ENCODE measurements at places on chromosomes 2 and 18.

DNA sequence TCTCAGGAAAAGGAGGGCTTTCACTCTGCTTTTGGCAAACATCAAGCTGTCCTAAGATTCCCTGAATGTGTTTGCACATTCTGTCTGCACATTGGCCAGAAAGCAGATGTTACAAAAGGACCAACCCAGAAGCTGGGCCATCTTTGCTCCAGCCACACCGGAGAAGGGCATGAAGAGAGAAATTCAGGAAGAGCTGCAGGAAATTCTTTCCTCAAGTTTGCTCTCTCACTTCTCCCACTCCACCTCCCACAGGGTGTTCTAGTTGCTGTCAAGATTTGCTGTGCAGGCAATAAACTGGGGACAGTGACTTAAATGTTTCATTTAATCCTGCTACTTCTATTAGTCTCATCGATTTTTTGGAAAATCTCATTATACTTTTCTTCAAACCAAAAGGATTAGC, 137.7 kb upstream of the UNC80 start:
- no peak for DNase-seq

DNA sequence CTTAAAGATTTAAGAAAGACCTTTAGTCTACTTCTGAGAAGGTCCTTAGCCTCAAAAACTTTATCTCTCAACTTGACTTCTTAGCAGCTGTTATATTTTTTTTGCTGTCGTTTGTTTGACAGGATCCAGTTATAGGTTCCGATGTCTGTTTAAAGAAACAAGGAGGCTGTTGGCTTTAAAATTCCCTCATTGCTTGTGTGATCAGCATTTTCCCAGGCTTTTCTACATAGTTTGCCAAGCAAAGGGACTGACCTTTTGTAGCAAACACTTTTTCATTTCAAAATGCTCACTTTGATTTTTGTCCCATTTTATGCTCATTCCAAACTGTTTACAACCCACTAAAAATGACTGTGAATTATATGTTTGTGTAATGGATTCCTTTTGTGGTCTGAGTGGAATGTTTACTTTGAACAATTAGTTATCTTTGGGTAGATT, 394.9 kb downstream of the ARHGAP15 start:
- DNase-seq = no peak

- DNase-seq = no peak
Observed at GRCh38 chr2:226410247-226410835, 389.3 kb downstream of the IRS1 start.

DNA sequence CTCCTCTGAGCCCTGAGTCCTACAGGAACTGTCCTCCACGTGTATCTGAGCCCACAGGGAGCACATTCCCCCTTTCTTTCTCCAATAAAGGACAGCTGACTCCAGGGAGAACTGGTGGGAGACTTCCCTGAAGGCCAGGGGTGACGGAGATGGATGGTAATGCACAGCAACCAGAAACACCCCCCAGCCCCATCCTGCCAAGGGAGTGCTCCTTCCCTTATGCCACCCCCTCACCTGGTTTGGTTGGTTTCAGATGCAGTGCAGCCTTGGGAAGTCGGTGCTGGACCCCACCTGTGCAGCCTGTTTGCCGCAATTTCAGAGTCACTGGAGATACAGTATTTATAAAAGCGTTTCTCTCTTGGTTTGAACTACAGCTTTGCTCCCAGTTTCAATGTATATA, 24.0 kb downstream of the GPR55 start:
- no peak for DNase-seq

DNA sequence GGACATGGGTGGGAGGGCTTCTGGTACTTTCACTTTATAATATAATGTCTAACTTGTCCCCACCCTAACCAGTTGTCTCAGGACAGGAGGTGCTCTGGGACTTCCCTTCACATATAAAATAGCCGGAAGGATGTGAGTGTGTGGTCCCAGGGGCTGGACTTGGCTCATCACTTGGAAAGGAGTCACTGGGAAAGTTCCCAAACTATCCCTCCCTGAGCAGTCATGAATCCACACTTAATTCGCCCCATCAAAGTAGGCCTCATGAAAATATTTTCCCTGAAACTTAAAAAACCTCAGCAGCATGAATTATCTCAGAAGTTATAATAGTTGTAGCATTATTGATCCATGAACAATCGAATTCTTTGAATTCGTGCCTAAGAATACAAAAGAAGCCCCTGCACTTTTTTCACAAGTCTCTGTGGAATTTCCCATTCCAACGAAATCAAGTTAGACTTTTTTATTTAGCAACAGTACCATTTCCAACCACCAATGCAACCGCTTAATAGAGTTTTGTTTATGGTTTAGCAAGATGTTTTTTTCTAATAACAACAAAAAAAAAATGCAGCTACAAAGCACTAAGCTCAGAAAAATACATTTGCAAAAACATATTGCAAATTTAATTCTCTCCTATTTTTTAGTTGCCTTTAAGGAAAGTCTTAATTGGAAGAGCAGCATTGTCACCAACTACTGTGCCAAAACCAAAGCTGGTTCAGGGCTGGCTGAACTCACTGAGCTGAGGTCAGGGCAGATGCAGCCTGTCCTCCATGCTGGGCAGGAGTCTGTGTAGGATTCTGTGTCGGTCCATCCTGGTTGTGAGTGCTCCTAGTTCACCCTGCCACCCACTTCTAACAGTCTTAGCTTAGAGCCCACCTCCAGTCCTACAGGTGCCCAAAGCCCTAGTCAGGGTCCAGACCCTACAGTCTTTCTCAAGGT, 68.8 kb upstream of the SPTBN1 start:
- peak; percentile 74 for DNase-seq

DNA sequence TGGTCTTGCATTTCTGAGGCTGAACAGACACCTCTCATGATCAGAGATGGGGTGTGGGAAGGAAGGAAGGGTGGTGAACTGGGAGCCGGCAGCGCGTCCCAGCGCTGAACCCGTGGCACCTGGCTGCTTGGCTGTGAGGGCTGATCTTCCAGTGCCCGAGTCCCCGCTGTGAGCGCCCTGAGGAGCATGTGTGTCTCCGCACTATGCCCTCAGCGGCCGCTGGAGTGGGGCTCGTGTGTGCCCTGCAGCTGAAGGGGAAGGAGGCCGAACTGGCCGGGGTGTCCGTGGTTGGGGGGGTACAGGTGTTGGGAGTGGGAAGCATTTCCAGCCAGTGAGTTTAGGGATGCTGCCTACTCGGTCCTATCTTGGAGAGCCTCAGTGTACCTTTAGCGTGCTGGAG, 82.2 kb downstream of the LDLRAD4 start:
- no peak for DNase-seq

GRCh38 chr2:105104208-105104731, 66.4 kb downstream of the MRPS9 start:
- no peak for DNase-seq

GRCh38 chr2:64543008-64543697, 19.0 kb downstream of the AFTPH start:
- DNase-seq = no peak

DNA sequence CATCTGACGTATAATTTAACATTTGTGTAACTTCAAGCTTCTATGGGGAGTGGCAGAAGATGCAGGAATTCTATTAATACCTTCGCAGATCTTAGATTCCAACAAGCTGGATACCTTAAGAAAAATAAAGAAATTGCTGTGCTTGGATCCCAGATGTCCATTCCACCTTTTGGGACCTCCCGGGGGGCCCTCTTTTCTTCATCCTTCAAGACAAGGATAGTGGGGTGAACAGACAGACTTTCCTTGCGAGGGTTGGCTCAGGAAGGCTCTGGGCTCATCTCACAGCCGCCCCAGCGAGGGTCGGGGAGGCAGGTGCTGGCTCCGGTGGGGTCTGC, 509 bp upstream of the RNF144A start:
- no peak for DNase-seq

DNA sequence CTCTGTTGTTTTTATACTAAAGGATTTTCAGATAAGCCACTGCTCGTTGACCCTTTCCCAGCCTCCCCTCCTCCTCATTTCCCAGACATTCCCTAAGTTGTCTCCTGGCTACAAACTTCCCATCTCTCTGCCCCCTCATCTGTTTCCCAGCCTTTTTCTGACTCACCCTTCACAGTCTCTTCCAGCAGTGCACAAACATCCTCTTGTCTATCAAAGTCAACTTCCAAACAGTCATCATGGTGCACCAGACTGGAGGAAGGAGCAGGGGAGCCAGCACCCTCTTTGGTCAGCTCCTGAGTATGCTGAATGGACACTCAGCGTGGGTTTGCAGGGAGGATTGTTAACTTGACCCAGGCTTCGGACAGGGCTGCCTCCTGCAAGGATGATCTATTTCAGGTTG, 26.6 kb upstream of the SPRED2 start:
- DNase-seq = no peak

GRCh38 chr2:104840893-104841585, 12.9 kb upstream of the POU3F3 start:
- no peak for DNase-seq

- DNase-seq = no peak
Observed at GRCh38 chr2:200681697-200682096, 95.9 kb downstream of the AOX1 start.

- DNase-seq = no peak
Observed at GRCh38 chr2:135701442-135701841, 40.2 kb upstream of the UBXN4 start.

GRCh38 chr2:159211447-159212396, 74.8 kb downstream of the WDSUB1 start:
- DNase-seq = no peak

DNA sequence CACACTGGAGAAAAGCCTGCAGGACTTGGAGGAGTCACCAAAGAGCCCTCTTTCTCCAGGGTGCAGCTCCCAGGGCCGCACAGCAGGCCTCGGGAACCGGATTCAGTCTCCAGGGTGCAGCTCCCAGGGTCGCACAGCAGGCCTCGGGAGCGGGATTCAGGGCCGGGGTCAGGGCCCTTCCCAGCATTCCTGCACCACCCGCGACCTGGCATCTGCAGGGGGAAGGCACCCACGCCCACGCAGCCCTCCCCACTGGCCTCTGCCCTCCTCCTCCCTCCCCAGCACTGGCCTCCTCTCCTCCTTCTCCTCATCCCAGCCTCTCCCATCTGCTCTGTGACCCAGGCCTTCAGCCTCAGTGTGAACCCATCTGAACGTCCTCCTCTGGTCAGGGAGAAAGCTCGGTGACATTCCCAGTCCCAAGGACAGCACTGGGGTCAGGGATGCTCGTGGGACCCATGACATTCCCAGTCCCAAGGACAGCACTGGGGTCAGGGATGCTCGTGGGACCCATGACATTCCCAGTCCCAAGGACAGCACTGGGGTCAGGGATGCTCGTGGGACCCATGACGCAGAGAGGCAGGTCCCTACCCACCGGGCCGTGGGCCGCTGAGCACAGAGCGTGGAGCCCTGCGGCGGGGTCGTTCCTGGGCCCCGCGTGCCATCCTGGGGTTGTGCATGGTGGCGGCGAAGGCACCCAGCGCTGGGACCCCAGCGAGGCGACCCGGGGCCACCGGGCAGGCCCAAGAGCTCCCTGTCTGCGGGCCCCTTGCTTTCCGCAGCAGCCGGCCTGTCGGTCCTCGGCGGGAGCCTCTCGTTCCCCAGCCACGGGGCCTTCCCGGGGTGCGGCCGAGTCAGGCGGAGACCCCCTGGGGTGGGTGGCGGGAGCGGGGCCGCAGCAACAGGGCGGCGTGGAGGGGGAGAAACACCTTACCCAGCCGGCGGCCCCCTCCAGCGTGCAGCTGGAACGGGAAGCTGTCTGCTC, 550.2 kb upstream of the SALL3 start:
- DNase-seq = no peak

DNA sequence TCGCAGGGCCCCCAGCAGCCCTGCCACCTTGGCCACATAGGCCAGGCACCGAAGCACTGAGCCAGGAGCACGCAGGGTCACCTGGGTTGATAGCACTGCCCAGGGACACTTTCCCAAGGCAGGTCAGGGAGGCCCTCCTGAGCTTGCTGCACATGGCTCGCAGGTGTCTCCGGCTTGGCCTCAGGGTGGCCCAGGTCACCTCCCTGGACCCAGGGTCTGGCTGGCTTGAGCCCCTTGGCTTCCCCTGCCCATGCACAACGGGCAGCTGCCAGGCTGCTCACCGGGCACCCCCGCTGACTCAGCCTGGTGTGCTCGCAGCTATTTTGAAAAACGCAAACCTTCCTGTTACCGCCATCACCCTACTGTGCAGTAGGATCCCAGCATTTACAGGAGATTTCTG, 502.3 kb downstream of the EIPR1 start:
- DNase-seq = no peak

DNA sequence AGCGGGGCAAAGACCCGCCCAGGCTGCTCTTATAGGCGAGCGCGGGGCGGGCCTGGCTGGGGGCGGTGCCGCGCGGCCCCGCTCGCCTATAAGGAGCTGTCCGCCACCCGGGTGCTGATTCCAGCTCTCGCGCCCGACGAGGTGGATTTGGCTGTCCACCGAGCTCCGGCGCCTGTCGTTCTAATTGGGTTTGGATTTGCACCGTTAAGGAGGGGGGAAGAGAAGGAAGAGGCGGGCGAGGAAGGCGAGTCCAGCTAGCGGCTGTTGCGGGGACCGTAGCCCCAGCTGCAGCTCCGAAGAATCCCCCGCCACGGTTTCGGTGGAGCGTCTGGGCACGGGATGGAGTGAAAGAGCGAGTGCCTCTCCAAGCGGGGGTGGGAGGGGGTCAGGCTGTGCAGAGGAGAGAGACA, at the start of gene CNTNAP5:
Gene CNTNAP5, plus strand, starts transcription at position 117 of the 410 bp plus-strand sequence. CDS start 364 bp downstream, outside the sequence.
- DNase-seq = peak; percentile 48

DNA sequence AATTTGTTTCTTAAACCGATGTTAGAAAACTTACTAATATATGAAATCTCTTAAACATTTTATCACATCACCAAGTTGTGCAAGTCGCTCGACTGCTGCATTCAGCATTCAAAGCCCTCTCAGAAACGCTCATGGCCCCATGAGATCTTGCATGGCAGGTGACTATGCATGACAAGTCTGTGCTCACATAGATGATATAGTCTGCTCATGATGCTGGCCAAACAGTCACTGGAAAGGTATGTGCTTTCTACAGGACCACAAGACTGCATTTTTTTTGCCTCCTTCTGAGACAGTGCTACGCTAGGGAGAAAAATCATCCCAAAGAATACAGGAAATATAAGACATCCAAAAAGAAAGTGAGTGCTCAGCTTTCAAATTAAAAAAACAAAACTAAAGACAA, 98.3 kb upstream of the ZBTB14 start:
- no peak for DNase-seq

DNA sequence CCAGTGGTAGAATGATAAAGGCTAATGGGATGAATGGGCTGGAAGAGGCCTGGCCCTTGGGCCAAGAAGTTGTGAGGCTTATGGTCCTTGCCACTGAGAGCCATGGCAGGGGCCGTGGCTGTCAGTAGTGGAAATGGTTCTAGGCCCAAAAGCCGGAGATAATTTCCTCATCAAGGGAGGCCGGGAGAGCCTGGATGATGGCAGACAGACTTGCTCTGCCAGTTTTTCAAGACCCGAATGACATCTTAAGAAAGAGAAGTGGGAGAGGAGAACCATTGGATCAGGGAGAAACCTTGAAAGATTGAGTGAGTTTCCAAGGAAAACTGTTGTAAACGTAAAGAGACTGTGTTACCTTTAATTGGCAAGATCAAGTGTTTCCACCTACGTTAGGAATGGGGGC, 46.3 kb upstream of the VPS54 start:
- DNase-seq = no peak

DNA sequence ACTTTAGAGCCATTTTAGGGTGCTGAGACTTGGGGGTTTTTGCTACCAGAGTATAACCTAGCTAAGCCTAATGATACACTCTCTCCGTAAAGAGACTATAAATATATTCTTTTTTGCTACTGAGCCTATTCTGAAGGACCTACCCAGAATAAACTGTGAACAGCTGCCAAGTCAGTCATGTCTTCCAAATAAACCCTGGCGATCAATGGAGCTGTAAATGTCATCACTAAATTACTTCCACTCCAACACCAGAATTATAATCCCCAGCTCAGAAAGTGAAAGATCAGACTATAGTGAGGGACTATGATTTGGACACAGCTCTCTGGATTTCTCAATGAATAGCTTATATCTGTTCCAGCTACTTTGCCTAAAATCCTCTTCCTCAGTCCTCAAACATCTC, 178.9 kb downstream of the METTL4 start:
- no peak for DNase-seq

GRCh38 chr18:57976230-57976773, 67.7 kb upstream of the NEDD4L start:
- DNase-seq = no peak
